Immature natural killer cell (primary cell): ENCODE measurements at places on chromosomes 11 and 22. TPM values are rescaled to one million over a fixed set of nuclear protein-coding genes. Genes with fewer than 3 reads are reported as not detected.
A peak's percentile ranks its signal among the peaks of the same experiment; 100 is the strongest.

DNA sequence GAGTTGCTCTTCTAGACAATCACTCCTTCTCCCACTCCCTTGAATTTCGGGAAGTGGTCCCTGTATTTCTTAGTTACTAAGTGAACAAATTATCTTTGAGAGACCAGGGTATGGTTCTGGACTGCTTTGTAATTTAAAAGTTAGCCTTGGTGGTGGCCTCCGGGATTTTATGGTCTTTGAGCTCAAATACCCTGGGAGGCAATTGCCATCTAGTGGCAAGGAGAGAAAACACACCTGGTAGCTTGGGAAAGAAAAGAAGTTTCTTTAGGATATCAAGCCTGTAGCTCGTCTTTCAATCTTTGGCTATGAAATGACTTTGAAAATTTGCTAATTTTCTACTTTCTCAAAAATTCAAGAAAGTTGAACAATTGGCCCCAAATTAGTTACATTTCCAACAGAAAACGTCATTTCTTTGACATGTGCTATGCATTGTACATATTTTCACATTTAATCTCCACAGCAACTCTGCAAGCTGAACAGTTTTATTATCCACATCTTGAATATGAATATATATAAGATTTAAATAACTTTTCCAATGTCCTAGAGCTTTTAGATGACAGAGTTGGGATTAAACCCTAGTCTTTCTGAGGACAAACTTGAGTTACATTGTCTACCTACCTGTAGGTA, 39.1 kb downstream of the MMP27 start:
- no peak overlapping the region for H3K27ac ChIP-seq
- H3K36me3 ChIP-seq = no peaks in the 10 kb centered on the region
- H3K4me1 ChIP-seq = no peaks in the 10 kb centered on the region
- H3K4me3 ChIP-seq = no peak overlapping the region
- H3K27me3 ChIP-seq = peaks cover 2% of the 10 kb centered on the region

- peaks cover 4% of the 10 kb centered on the region for H3K27me3 ChIP-seq
- no peak for DNase-seq
- H3K36me3 ChIP-seq = no peaks in the 10 kb centered on the region
- no peak overlapping the region for H3K4me3 ChIP-seq
- H3K4me1 ChIP-seq = no peaks in the 10 kb centered on the region
Measured at GRCh38 chr11:112829971-112830654, 131.1 kb upstream of the NCAM1 start.

DNA sequence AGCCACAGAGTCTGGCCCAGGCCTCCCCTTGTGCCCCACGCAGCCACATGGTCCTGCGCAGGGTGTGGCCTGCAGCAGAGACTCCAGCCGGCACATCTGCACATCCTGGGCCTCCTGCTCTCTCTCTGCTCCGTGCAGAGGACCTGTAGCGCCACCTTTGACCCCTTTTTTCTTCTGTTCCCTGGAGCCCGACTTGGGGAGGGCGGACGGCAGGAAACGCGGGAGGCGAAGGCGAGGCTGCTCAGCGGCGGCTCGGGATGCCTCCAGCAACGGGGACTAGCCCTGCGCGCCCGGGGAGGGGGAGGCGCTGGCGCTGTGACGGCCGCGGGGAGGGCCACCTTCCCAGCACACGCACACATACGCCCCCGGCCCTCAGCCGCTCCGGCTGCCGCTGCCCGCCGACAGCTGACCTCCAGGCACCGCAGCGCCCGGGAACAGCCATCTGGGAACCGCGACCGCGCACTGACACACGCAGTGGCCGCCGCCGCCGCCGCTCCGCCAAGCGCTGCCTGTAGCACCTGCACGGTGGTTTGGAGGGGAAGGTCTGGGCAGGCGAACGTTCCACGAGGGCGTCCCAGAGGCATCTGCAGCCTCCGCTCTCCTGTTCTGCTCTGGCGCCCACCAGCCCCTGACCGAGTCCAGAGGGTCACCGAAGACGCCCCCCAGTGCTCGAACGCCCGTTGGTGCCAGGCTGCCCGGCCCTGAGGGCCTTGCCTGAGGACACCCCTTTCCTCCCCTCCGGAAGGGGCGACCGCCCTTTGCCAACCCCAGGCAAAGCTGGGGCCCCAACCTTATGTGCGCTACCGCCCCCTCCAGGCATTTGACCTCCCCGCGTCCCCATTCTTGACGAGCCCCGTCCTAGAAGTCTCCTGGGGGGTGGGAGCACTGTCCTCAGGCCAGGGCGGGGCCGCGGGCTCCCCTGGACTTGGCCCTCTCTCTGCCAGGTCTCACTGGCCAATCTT, 16.9 kb upstream of the C22orf42 start:
- no peak overlapping the region for H3K27ac ChIP-seq
- no peak for DNase-seq
- no peak overlapping the region for H3K4me3 ChIP-seq
- no peaks in the 10 kb centered on the region for H3K36me3 ChIP-seq
- H3K27me3 ChIP-seq = peaks cover 3% of the 10 kb centered on the region
- H3K4me1 ChIP-seq = no peaks in the 10 kb centered on the region

- H3K36me3 ChIP-seq = no peaks in the 10 kb centered on the region
- no peak for DNase-seq
- H3K27ac ChIP-seq = no peak overlapping the region
- H3K4me1 ChIP-seq = no peaks in the 10 kb centered on the region
Measured at GRCh38 chr22:38919631-38920190, 37.7 kb upstream of the APOBEC3A start.

- H3K4me1 ChIP-seq = peaks cover 38% of the 10 kb centered on the region
- H3K27ac ChIP-seq = no peak overlapping the region
- H3K36me3 ChIP-seq = peaks cover 16% of the 10 kb centered on the region
- H3K27me3 ChIP-seq = no peaks in the 10 kb centered on the region
Measured at GRCh38 chr11:43688394-43688793, 7.9 kb downstream of the HSD17B12 start.

DNA sequence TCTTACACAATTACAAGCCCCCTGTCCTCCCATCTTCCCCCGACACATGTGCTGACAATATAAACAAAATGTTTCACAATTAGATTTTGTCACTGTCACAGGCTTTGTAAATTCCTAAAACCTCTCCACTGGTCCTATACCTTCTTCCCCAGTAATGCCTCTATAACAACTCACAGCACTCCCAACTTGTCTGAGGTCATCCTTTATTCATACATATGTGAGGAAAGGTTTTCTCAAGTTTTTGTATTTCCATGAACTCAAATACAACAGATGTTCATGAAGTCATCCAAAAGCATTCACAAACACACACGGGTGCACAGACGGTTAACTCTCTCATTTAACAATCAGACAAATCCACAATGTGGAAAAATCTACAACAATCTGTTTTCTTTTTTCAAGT, 1.9 kb downstream of the OR52H1 start:
- no peaks in the 10 kb centered on the region for H3K36me3 ChIP-seq
- H3K27ac ChIP-seq = no peak overlapping the region
- no peaks in the 10 kb centered on the region for H3K4me1 ChIP-seq
- H3K4me3 ChIP-seq = no peak overlapping the region
- H3K27me3 ChIP-seq = no peaks in the 10 kb centered on the region
- DNase-seq = no peak

DNA sequence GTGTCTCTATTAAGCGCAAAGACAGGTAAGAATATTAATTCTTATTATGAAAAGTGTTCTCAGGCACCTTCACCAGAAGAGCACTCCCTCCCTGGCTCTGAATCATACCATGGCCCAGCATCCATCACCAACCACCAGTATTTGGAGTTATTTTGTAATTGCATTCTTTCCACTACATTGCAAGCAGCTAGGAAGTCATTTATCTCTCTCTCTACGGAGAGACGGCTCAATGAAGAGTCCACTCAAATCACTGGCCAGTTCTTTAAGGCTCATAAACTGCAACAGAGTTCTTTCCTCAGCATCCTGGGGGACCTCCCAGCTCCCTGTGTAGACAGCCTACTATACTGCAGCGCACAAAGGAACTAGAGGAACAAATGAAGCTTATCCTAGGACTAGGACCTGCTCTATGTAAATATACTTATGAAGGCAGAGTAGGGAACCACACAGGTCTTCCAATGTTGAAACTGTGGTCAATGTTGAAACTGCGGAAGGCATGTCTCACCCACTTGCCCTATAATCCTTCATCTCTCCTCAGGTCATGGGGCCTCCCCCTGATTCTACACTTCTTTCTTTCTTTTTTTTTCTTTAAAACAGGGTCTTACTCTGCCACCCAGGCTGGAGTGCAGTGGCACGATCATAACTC, 63.4 kb downstream of the AAMDC start:
- DNase-seq = no peak
- peak overlapping the region; percentile 28 for H3K27ac ChIP-seq
- no peaks in the 10 kb centered on the region for H3K4me1 ChIP-seq

- H3K4me1 ChIP-seq = peaks cover 15% of the 10 kb centered on the region
- H3K36me3 ChIP-seq = no peaks in the 10 kb centered on the region
- H3K27ac ChIP-seq = peak overlapping the region; percentile 20
- H3K4me3 ChIP-seq = peak overlapping the region; percentile 91
- H3K27me3 ChIP-seq = peaks cover 23% of the 10 kb centered on the region
Measured at GRCh38 chr11:95229199-95229992, 1.6 kb downstream of the SESN3 start.

DNA sequence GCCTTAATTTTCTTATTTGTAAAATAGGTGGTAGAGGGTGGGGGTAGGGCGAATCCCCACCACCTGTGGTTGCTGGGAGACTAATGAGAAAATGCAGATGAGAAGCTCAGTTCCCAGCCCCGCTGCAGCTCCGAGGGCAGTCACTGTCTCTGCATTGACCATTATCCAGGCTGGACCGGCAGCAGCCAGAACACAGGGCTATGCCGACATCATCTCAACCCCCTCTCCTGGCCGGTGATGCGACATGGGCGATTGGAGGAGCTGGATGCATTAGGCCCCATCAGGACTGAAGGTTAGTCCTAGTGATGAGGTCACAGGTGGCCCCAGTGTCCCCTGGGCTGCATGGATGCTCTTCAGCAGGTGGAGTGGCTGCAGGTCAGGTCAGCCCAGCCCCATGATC, 412.4 kb downstream of the CTTN start:
- H3K4me1 ChIP-seq = no peaks in the 10 kb centered on the region
- H3K27ac ChIP-seq = no peak overlapping the region
- no peaks in the 10 kb centered on the region for H3K36me3 ChIP-seq

DNA sequence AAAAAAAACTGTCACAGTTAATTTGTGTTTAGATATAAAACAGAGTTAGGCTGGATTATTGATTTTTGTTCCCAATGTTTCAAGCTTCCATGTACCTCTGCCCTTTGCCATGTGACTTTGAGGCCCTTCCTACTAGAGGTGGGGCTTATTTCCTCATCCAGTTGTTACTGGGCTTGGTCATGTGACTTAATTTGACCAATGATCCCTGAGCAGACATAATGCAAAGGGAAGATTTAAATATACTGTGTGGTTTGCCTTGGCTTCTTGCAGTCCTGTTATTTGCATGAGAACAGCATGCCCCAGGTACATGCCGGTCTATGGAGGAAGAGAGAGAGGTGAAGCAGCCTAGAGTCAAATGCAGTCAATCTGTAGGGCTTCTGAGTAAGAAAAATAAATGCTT, 347.0 kb downstream of the MIAT start:
- H3K4me3 ChIP-seq = no peak overlapping the region
- H3K27me3 ChIP-seq = peaks cover under 1% of the 10 kb centered on the region
- H3K36me3 ChIP-seq = no peaks in the 10 kb centered on the region
- no peak overlapping the region for H3K27ac ChIP-seq
- DNase-seq = no peak

- H3K27ac ChIP-seq = peak overlapping the region; percentile 86
- peaks cover 63% of the 10 kb centered on the region for H3K4me1 ChIP-seq
- DNase-seq = peak; percentile 29
Measured at GRCh38 chr11:96205460-96205809, 137.6 kb downstream of the MAML2 start.

DNA sequence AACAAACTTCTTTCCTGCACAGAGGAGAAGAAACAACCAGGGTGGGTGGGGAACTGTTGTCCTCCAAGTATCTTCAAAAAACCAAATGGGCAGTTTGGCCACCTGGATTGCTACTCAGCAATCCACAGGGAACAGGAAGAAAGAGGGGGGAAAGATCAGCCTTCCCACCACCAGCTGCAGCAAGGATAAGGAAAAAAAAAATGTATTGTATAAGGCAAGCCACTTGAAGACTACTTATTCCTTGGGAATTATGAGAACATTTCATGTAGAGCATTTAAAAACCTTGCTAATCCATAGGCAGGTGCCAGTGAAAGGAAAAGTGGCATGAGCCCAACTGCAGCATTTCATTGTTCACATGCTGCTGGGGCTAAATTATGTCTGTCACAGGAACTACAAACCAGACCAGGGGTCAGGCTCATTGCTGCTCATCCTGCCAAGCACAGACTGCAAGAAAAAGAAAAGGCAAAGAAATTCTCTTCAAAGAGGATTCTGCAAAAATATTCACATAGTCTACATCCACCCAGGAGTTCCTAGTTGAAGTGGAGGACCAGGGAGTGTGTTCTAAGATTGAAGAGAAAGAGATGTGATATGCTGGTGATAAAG, 2.2 kb downstream of the RAB30 start:
- no peak for DNase-seq
- peaks cover 3% of the 10 kb centered on the region for H3K36me3 ChIP-seq
- no peak overlapping the region for H3K27ac ChIP-seq
- peaks cover 14% of the 10 kb centered on the region for H3K4me1 ChIP-seq
- H3K27me3 ChIP-seq = peaks cover 2% of the 10 kb centered on the region
- peak overlapping the region; percentile 33 for H3K4me3 ChIP-seq

GRCh38 chr11:67054346-67054835, 2.3 kb upstream of the RHOD start:
- no peak for DNase-seq
- no peaks in the 10 kb centered on the region for H3K36me3 ChIP-seq
- H3K27me3 ChIP-seq = peaks cover 11% of the 10 kb centered on the region
- no peak overlapping the region for H3K4me3 ChIP-seq
- H3K4me1 ChIP-seq = peaks cover 4% of the 10 kb centered on the region

- H3K4me1 ChIP-seq = no peaks in the 10 kb centered on the region
- H3K4me3 ChIP-seq = no peak overlapping the region
- no peaks in the 10 kb centered on the region for H3K36me3 ChIP-seq
- DNase-seq = no peak
- H3K27me3 ChIP-seq = no peaks in the 10 kb centered on the region
Measured at GRCh38 chr11:82004537-82005213, 729.0 kb downstream of the FAM181B start.

GRCh38 chr22:17997456-17997855, 26.9 kb downstream of the MICAL3 start:
- peak overlapping the region; percentile 78 for H3K27ac ChIP-seq
- no peaks in the 10 kb centered on the region for H3K36me3 ChIP-seq
- H3K4me3 ChIP-seq = peak overlapping the region; percentile 15
- H3K27me3 ChIP-seq = peaks cover 10% of the 10 kb centered on the region
- no peak for DNase-seq

GRCh38 chr11:60111793-60112192, 23.3 kb downstream of the MS4A2 start:
- H3K4me3 ChIP-seq = no peak overlapping the region
- peaks cover 2% of the 10 kb centered on the region for H3K27me3 ChIP-seq
- no peak overlapping the region for H3K27ac ChIP-seq
- no peaks in the 10 kb centered on the region for H3K4me1 ChIP-seq

Gene OR8K3
- polyA plus RNA-seq = not detected

Gene FAM227A
- polyA plus RNA-seq = not detected

Gene OR5A1
- polyA plus RNA-seq = not detected

Gene BACE1
- not detected for polyA plus RNA-seq

Gene MS4A6E
- polyA plus RNA-seq = not detected

Gene SLC22A8
- not detected for polyA plus RNA-seq

Gene ANO5
- polyA plus RNA-seq = 0.07 TPM

Gene NCR3LG1
- polyA plus RNA-seq = not detected
